ENCODE measurements at places on chromosomes 11 and 22.
A peak's percentile ranks its signal among the peaks of the same experiment; 100 is the strongest.

GRCh38 chr11:85295694-85296271 lies 331.4 kb downstream of the DLG2 start:
- DNase-seq, result no peak

GRCh38 chr22:49350441-49351121 lies 477.1 kb downstream of the BRD1 start:
- DNase-seq, result no peak

- no peak for DNase-seq
Observed at GRCh38 chr11:115132436-115133228, 371.6 kb downstream of the CADM1 start.

- DNase-seq, result no peak
Observed at GRCh38 chr11:45091563-45092403, 54.7 kb upstream of the PRDM11 start.

DNA sequence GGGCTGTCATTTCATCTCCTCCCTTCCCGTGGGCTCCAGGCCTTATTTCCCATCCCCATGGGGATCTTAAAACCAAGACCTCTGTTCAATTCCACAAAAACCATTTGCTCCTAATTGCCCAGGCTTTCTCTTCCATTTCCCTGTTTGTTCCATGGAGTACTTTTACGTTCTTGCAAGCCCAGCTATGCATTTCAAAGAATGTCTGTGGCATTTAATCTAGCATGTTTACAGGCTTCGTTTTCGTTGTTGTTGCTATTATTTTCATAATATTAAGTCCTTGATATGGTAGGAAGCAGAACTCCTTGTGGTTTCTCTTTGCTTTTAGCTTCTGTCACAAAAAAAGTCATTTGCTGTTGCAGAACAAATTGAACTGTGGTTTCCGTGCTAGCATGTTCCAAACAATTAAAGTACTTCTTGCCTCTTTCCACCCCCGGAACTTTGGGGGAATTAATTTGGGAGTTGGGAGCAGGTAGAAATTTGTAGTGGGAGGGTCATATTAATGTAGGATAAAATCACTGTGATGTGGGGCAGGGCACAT lies 68.1 kb upstream of the SLC22A12 start:
- DNase-seq, result no peak

DNA sequence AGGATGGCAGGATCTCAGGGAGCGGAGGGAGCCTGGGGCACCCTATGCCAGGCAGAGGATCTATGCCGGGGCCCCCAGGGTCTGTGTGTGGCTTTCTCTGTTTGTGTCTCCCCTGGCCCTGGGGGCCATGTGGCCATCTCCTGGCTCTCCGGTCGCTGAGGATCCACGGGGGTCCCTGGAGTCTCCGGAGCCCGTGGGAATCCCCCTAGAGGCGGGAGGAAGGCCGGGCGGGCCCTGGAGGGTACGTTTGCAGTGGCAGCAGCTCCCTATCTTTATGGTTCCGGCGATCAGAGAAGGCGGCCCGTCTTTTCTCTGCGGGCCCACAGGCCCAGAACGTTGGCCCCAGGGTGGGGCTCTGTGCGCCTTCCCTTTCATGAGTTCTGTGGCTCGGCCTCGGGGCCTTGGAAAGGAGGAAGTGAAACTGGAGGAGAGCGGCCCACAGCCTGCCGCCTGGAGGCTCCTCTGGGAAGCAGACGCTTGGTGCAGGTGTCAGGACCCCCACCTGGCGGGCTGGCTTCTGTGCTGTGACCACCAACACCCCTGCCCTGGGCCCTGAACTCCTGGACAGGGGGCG lies 82.1 kb downstream of the KCNQ1 start:
- no peak for DNase-seq

DNA sequence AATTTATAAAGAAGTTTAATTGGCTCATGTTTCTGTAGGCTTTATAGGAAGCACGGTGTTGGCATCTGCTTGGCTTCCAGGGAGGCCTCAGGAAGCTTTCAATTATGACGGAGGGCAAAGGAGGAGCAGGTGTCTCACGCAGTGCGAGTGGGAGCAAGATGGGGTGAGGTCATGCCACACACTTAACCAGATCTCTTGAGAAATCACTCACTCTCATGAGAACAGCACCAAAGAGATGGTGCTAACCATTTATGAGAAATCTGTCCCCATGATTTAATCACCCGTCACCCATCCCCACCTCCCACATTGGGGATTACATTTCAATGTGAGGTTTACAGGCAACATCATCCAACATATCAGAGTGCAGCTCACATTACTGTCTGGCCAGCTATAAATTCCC lies 103.5 kb downstream of the ARHGAP8 start:
- no peak for DNase-seq

DNA sequence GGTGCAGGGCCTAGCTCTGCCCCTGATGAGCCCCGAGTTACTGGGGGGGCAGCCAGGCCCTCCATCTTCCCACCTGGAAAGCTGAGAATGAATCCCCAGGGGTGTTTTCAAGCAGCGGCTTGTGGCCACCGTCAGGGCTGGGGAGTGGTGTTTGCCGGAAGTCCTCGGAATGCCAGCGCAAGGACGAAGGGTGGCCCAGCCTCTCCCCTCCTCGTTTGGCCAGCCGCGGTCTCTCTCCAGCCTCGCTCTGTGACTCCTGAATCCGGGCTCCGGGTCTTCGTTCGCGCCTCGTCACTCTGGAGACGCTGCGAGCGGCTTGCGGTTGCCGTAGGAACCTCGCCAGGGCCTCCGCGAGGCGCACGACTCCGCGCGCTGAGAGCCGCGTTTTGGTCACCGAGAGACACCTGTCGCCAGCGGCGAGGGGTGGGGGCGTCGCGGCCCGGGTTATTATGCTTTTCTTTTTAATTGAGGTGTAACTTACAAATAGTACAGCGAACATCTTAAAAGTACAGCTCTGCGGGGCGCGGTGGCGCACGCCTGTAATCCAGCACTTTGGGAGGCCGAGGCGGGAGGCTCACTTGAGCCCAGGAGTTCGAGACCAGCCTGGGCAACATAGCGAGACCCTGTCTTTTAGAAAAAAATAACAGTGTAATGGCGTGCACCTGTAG lies 6.3 kb upstream of the KDELR3 start:
- peak; percentile 30 for DNase-seq

DNA sequence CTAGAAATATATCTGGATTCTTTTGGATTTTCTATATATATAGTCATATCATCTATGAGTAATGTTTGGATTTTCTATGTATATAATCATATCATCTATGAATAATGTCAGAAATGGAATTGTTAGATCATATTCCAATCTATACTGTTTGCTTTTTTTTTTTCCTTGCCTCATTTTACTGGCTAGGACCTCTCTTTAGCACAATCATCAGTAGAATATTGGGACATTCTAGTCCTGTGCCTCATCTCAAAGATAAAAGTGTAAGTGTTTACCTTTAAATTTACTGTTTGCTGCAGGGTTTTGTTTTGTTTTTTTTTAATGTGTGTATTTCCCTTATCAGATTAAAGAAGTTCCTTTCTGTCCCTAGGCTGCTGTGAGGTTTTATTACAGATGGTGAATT lies 97.0 kb downstream of the C11orf65 start:
- DNase-seq, result no peak

DNA sequence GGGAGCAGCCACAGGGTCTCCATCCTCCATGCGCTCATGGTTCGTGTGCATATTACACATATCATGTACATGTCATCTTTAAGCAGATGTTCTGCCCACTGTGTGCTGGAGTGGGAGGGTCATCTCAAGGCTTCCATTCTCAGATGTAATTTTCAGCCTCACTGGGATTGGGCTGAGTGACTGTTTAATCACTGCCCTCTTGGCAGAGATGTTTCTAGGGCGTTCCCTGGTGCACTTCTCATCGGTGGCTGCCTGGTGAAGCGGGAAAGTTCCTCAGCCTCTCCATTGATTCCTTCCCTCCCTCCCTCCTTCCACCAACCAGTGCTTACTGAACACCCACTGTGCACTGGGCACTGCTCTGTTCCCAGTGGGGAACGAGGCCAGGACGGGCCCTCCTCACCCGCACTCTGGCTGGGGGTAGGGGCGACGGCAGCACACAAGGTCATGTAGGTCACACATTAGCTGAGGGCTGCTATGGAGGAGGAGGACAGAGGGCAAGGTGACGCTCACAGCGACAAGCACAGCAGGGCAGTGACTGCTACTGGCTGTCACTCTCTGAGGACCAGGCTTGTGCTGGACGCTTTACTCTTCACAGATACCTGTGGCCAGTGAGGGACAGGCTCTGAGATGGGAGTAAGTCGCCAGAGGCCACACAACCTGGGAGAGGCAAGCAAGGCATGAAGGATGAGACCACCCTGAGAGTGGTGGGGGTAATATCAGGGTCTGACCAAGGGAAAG lies 22.9 kb downstream of the GNAZ start:
- no peak for DNase-seq

DNA sequence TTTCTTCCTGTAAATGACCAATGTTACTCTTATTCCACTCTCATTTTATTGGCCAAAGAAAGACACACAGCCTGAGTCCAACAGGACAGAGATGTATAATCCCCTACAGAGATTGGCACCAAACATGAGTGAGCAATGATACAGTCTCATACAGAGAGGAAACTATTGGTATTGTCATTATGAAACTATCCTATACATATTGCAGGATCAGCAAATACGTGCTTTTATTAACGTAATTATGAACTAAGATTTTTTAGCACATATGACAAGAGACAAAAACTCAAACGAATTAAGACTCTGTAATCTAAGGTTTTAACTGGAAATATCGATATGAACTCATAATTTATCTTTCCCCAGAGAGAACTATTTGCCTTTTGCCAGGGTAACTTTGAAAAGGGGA lies 99.3 kb upstream of the LDLRAD3 start:
- no peak for DNase-seq

GRCh38 chr11:27718863-27719545 lies 18.7 kb upstream of the BDNF start:
- no peak for DNase-seq

DNA sequence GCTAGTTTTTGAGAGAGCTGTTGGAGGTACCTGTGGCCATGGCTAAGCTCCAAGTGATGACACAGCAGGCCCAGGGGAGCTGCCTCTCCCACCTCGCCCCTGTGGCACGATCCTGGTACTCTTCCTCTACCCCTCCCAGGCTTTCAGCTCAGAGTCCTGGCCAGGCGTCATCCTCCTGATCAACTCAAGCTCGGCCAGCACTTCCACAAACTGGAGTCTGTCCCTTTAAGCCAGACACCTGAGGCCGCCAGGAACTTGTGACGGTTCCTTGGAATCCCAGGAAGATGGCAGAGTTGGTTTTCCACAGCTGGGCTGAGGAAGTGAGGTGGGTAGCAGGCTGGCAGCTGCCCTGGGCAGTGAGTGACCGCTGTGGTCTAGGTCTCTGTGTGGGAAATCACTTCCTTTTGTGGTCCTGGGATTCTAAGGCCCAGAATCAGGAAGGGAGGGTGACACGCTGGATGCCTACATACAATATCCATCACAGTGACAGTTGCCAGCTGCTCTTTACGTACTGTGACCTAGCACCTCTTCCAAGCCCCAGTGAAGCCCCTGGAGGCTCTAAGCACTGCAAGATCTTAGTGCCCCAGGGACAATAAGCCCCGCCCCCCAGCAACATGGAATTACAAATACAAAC lies 3.2 kb upstream of the CST6 start:
- DNase-seq, result no peak

- peak; percentile 22 for DNase-seq
Observed at GRCh38 chr11:122723576-122723975, 68.1 kb downstream of the UBASH3B start.

GRCh38 chr11:124762105-124762623 lies at the start of gene ESAM:
Gene ESAM, minus strand, starts transcription at chr11:124762290. Its CDS starts 136 bp downstream, at chr11:124762154.
- DNase-seq, result peak; percentile 58

GRCh38 chr11:21771097-21771496 lies 421.8 kb upstream of the ANO5 start:
- no peak for DNase-seq

GRCh38 chr22:35564975-35565867 lies 24.6 kb downstream of the RASD2 start:
- no peak for DNase-seq

DNA sequence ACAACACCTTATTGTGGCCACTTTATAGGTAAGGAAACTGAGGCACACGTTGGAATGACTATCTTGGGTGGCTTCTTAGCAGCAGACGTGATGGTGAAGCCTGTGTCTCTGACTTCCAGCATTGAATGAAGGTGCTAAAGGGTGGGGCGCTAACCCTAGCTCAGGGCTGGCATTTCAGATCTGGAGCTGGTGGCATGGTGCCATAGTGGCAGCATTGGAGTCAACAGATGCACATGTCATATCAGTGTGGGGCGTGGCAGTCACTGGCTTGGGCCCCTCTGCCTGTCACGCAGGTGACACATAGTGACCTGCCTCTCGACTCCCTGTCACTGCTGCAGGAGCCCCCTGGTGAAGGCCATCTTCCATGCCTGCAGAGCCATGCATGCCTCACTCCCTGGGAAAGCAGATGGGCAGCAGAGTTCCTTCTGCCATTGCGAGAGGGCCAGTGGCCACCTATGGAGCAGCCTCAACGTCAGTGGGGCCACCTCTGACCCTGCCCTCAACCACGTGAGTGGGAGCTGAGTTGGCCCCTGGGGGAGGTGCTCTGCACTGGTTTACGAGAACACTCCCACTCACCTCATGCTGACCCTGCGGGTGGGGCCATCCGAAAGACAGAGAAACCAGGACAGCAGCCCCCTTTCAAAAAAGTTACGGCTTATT lies 14.8 kb downstream of the SHISA8 start:
- DNase-seq, result no peak

DNA sequence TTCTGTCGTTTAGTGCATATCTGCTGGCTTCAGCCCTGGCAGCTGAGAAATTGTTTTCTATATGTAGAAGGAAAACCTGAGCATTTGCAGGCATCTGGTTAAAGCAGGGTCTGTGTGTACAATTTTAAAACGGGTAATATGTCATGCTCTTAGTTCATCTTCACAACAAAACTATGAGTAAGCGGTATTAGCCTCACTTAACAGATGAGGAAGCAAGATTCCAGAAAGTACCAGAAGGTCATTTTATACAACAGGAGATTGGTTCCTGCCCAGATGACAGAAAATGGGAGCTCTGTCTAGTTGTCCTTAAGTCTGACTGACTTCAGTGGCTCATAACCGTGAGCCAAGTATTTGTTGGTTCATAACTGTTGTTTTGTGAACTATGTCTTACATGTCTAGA lies 1.1 kb downstream of the TIMM10B start:
- no peak for DNase-seq

DNA sequence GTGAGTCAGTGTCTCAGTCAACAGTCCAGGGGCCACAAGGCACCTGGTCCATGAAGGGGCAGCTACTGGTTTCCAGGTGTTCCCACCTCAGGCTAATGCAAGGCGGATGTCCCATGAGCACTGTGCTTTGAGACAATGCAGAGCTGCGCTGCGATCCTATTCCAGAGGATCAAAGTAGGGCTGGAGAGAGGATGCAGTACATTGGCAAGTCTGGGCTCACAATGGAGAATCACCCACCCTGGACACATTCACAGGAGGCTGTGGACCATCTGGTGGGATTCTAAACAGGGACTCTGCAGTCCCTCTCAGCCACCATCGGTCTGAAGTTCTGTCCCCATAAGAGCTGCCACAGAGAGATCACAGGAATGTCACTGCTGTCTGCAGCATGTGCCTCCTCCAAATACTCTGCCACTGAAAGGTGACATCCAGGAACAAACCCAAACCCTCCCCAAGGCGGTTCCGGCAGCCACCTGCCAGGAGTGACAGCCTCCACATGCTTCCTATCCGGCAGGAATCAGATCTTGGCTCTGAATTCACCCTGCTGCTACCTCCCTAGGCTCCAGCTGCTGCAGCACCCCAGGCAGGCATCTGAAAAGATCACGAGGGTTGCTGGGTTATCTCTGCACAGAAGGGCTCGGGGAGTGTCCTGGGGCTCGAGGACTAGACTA lies 45.3 kb upstream of the SERPIND1 start:
- DNase-seq, result no peak

GRCh38 chr11:121590772-121591404 lies 138.1 kb upstream of the SORL1-AS1 start:
- no peak for DNase-seq

GRCh38 chr11:121560236-121560635 lies 107.5 kb upstream of the SORL1-AS1 start:
- DNase-seq, result no peak

Measured in activated CD4-positive, alpha-beta T cell treated with anti-CD3 and anti-CD28 coated beads, Interleukin-2, amount 50 U/mL, for 4 hours (primary cell).